ENCODE measurements at places on chromosomes 2 and 18.
A peak's percentile ranks its signal among the peaks of the same experiment; 100 is the strongest.

GRCh38 chr18:76505614-76506013 is 10.6 kb upstream of the ZNF516 start:
- DNase-seq = no peak

DNA sequence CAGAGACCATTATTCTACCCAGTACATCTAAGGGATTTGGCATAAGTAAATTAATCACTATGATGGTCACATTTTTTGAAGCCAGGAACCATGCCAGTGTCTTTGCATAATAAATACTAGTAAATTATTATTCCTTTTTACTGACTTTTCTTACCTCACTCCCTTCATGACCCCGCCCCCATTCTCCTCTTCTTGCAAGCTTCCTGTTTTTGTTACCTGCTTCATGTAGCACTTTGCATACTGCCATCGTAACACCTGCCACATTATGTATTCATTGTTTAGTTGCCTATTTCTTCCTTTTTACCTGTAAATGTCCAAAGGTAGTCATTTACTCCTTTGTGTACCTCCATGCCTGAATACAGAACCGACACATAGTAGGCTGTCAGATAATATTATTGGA is 309.5 kb downstream of the KIAA1328 start:
- DNase-seq = no peak

GRCh38 chr18:10787293-10787901 is 261.6 kb downstream of the NAPG start:
- peak; percentile 68 for DNase-seq

GRCh38 chr2:170815746-170816503 is 762 bp upstream of the GAD1 start:
- peak; percentile 56 for DNase-seq

- no peak for DNase-seq
Observed at GRCh38 chr18:76450452-76451395, 44.3 kb downstream of the ZNF516 start.

DNA sequence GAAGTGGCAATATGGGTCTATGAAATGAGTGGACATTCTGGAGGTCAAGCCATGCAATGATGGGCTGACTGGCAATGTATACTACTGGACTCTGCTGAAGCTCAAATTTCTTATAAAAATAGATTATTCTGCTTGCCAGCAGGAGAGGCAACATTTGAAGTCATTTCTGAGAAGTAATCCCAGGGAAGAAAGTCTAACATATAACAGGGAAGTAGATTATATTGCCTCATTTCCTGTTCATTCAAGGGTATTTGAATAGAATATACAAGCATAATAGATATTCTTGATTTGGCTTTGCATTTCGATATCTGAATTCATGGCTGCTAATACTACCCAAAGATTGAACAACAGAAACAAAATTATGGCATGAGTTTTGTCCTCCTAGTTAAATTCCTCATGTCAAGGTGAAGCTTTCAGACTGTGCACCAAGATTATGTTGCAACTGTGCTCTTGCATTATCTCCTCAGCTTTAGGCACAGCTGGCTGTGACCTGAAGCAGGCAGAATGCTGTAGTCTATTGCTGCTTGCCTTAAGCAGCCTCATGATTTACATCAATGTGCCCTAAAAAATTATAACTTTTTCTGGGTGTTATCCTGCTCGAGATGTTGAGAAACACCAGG is 13.3 kb upstream of the TMX3 start:
- no peak for DNase-seq

DNA sequence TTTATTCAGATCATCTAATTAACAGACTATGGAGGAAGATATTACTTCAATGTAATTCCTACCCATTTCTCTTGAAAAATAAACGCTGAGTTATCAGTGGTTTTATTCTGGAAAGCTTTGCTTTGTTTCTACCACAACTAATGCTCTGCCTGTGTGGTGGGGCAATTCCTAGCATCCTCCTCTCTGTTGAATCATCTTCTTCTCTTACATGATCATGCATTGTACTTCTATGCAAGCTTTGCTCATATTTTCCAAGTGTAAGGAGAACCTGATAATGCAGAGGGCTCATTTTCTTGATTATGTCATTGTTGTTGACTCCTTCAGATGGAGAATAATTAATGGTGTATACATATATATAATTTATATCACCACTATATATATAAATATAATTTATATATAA is 46.7 kb downstream of the CCDC195 start:
- no peak for DNase-seq

DNA sequence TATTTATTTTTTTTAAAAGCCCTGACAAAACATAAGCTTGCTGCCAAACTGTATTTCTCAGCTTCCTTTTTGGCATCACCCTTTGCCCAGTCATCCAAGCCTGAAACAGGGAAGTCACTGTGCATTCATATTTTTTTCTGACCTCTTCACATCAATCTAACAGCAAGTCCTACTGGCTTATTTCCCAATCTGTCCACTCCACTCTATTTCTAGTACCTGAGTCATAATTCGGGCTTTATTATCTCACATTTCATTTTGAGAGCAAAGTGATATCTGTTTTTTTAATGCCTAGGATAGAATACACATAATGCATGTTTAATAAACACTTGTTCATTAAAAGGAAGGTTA is 5.1 kb downstream of the HNMT start:
- DNase-seq = no peak

- DNase-seq = no peak
Observed at GRCh38 chr2:240502430-240503121, 55.2 kb downstream of the ANKMY1 start.

DNA sequence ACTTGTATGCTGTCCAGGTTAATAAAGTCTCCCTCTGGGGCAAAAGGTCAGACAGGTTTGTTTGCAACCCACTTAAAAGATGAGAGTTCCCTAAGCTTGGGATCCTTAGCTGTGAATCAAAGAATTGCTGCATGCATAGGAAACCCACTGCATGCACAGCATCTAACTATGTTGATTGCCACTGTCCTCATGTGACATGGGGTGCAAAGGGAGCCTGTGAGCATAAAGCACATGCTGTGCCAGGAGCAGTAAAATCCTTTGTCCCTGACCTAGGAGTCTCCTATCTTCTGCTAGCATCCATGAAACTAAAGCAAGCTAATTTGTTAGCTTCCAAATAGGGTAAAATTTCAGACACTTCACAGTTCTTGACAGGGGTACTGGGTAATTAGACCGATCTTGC is 13.8 kb downstream of the METTL4 start:
- DNase-seq = no peak

- DNase-seq = no peak
Observed at GRCh38 chr2:112256654-112257053, 1.8 kb upstream of the ZC3H8 start.

GRCh38 chr18:44897411-44897810 is 216.7 kb downstream of the SETBP1 start:
- no peak for DNase-seq

GRCh38 chr2:157349949-157350515 is 24.4 kb upstream of the ERMN start:
- DNase-seq = no peak

GRCh38 chr18:41906528-41907146 is 48.4 kb upstream of the PIK3C3 start:
- DNase-seq = no peak

GRCh38 chr2:77995161-77995560 is 473.0 kb upstream of the LRRTM4 start:
- DNase-seq = no peak

DNA sequence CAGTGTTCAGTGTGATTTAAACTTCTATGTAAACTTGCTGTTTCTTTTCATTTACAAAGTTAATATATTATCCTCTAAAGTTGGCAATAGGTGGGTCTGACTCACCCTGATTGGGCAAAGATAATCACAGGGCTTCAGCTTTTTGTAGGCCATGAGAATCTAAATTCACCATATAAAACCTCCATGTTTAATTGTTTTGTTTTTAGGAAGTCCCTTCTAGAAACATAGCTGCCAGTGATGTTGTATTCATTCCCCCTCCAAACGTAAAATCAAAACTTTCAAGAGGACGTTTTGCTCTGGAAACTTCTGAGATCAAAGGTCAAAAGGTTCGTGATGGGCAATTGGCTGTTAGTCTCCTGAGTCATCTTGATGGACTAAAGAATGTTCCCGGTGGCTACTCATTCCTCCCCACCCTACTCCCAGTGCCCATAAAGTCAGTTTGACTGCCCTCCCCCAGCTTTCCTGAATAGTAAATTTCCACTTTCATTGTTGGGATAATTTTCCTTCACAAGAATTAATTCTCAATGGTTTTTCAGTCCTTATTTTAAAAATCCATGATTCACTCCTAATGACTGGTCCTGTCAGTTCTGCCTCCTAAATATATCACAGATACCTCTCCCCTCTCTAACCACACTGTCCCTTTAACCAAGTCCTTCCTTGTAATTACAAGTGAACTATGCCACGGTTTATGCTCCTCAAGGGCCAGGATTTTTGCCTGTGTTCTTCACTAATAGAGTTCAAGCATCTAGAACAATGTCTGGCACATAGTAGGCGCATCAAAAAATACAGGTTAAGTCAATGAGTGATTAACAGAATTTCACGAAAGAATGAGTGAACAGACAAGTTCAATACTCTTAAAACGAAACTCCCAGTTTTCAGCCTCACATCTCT is 164.4 kb upstream of the VRK2 start:
- no peak for DNase-seq

- no peak for DNase-seq
Observed at GRCh38 chr2:202005272-202005887, 28.3 kb upstream of the FZD7 start.

DNA sequence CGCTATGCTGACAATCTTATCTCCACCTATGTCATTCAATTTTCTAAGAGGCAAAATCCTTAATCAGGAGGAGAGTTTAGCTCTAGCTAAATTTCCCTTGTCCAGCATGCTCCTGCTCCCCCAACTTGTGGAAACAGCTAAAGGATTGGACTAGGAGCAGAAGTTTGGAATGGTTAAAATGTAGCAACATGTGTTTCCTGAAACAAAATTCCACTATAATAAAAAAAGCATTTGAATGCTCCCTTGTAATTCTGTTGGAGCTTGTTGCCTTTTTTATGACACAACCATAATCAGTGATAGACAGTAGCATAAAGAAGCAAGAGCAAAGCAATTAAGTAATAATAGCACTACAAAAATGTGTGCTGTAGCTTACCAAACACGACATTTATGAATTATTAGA is 6.9 kb downstream of the ACTR3 start:
- DNase-seq = no peak
